Endothelial cell (in vitro differentiated cells): ENCODE measurements at places on chromosomes 5 and 9. TPM values are rescaled to one million over a fixed set of nuclear protein-coding genes. Genes with fewer than 3 reads are reported as not detected.

GRXCR2 gene
- total RNA-seq, result not detected

CA9 gene
- 1.5 TPM for total RNA-seq

BTNL3 gene
- 0.36 TPM for total RNA-seq

EEIG1 gene
- total RNA-seq, result 27.3 TPM

- no peaks in the 10 kb centered on the region for H3K27me3 ChIP-seq
- no peaks in the 10 kb centered on the region for H3K4me1 ChIP-seq
- peaks cover 18% of the 10 kb centered on the region for H3K36me3 ChIP-seq
- H3K4me3 ChIP-seq, result no peak overlapping the region
- DNase-seq, result no peak
These were observed 50.3 kb downstream of the RAD50 start for GRCh38 chr5:132607095-132607494.

- H3K36me3 ChIP-seq, result no peaks in the 10 kb centered on the region
- peaks cover 6% of the 10 kb centered on the region for H3K27me3 ChIP-seq
- peak overlapping the region; percentile 72 for H3K27ac ChIP-seq
- peaks cover 43% of the 10 kb centered on the region for H3K4me1 ChIP-seq
These were observed 92.0 kb upstream of the DNAH5 start for GRCh38 chr5:14036514-14036913.

GRCh38 chr5:141845371-141845851 lies 32.8 kb downstream of the PCDH1 start:
- peaks cover 22% of the 10 kb centered on the region for H3K27me3 ChIP-seq
- no peak overlapping the region for H3K4me3 ChIP-seq
- DNase-seq, result no peak
- H3K27ac ChIP-seq, result no peak overlapping the region
- H3K36me3 ChIP-seq, result peaks cover 17% of the 10 kb centered on the region
- H3K4me1 ChIP-seq, result peaks cover 72% of the 10 kb centered on the region

GRCh38 chr5:84285641-84286637 lies 98.7 kb downstream of the EDIL3 start:
- peaks cover 8% of the 10 kb centered on the region for H3K4me1 ChIP-seq
- no peak overlapping the region for H3K27ac ChIP-seq
- H3K36me3 ChIP-seq, result no peaks in the 10 kb centered on the region
- no peaks in the 10 kb centered on the region for H3K27me3 ChIP-seq
- no peak overlapping the region for H3K4me3 ChIP-seq

DNA sequence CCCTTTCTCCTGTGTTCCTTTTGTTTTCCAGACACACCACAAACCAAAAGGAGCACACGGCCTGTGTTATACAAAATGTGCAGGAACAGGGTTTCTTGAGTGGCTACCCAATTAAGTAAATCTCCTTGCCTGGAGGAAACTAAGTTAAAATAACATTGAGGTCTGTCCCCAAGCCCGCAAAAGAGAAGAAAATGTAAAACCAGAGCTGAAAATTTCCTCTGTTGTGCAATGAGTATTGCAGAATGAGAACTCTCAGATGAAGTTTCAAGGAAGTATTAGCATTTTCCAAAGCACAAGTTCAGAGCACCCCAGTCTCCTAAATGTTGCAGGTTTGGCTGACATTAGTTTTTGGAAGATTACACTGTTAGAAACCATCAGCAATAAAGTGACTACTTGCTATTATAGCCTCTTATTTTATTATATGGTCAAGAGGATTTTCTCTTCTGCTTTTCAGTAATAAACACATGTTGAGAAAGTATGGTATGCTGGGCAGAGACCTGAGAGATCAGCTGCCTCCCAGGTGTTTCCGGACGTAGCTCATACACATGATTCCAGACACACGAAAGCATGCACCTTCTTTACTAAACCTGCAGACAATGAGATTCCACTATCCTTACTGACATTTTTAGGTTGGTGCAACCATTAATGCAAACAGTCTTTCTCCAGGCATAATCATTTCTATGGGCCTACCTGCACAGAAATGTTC lies 161.3 kb downstream of the SNCAIP start:
- H3K4me1 ChIP-seq, result peaks cover 7% of the 10 kb centered on the region
- no peak overlapping the region for H3K4me3 ChIP-seq
- no peak overlapping the region for H3K27ac ChIP-seq
- H3K27me3 ChIP-seq, result peaks cover 3% of the 10 kb centered on the region

DNA sequence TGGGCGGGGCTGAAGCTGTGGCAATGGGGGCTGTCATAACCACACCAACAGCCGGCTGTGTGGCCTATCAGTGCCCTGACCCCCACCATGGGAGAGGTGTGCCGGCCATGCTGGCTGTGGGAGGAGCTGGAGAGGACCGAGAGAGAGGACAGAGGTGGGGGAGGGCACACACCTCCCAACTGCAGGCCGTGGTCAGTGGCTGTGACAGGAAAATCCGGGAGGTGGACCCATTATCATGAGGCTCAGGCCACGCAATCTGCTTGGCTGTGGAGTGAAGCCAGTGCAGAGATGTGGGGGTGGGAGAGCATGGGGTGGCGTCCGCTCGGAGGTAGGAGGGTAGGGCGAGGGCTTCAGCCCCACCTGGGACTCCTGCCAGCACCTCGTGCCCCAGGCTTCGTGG lies 136.1 kb downstream of the RXRA start:
- H3K36me3 ChIP-seq, result no peaks in the 10 kb centered on the region
- no peak overlapping the region for H3K4me3 ChIP-seq
- no peaks in the 10 kb centered on the region for H3K4me1 ChIP-seq
- no peak for DNase-seq
- H3K27ac ChIP-seq, result no peak overlapping the region
